ENCODE measurements at places on chromosomes 2 and 18. TPM values are rescaled to one million over a fixed set of nuclear protein-coding genes. Genes with fewer than 3 reads are reported as not detected.

DNA sequence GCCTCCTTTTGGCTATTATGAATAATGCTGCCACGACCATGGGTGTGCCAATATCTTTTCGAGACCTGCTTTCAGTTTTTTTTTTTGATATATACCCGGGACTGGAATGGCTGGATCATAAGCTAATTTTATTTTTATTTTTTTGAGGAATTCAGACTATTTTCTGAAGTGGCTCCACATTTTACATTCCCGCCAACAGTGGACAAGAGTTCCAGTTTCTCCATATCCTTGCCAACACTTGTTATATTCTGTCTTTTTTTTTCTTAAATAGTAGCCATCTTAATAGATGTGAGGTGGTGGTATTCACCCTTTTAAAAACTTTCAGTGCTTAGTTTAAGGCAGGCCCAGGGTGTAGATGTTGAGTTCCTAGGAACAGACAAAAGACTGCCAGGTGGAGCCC lies 11.8 kb downstream of the LPIN1 start:
- no peak overlapping the region for H3K4me3 ChIP-seq
- H3K27ac ChIP-seq: no peak overlapping the region

DNA sequence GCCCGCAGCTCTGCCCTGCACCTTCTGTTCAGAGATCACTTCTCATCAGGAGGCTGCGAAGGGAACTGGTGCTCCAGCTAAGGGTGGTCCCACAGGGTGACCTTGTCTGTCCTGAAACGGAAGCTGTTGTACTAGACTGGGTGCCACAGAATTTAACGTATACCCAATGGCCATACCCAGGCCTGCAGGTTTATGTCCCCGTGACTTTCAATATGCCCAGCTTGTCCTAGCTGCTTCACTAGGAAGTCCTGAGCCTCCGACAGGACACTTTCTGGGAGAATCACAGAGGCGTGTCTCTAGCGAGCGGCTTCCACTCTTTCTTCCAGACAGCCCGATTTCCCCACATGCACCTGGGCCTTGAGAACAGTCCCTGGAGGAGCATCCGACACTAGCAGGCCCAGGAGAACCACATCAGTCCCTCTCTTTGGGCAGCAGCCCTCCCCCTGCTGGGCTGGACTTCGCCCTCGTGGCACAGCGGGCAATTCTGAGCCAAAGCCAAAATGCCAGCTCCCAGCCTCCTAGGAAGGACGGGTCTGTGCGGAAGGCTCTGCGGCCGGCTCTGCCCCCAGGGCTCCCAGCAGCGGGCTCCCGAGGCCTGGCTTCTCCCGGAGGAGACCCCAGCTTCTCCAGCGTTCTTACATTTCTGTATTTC lies 91.9 kb upstream of the OTOS start:
- DNase-seq: no peak
- H3K36me3 ChIP-seq: no peaks in the 10 kb centered on the region
- no peaks in the 10 kb centered on the region for H3K27me3 ChIP-seq
- no peak overlapping the region for H3K27ac ChIP-seq
- peaks cover 7% of the 10 kb centered on the region for H3K4me1 ChIP-seq

- H3K4me3 ChIP-seq: no peak overlapping the region
- H3K27ac ChIP-seq: no peak overlapping the region
- no peaks in the 10 kb centered on the region for H3K4me1 ChIP-seq
- H3K36me3 ChIP-seq: no peaks in the 10 kb centered on the region
- no peak for DNase-seq
- H3K27me3 ChIP-seq: no peaks in the 10 kb centered on the region
Observed at GRCh38 chr2:189543367-189543766, 37.2 kb downstream of the SLC40A1 start.

DNA sequence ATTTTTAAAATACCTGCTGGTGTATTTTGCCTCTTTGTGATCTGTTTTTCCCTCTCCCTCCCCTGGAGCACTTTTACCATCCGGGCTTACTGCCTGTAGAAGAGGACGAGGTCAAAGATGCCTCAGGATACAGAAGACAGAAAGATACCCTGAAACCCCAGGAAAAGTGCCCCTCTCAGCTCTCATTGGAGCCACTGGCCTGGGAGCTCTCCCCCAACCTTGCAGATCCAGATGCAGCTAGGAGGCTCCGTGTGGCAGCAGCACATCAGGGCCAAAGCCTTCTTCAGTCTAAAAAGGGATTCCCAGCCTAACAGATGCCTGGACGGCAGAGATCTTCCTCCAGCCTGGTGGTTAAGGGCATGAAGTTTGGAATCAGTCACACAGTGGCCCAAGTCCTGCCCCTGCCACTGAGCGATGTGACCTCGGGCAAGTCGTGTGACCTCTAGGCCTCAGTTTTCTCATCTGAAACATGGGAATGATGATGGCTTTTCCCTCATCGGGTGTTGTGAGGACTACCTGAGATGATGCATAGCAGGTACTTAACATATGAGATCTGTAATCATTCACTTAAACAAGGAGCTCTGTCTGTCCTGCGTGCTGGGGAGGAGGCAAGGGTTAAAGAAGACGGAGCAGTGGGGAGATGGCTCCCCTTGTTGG lies 239.4 kb downstream of the DYSF start:
- no peaks in the 10 kb centered on the region for H3K27me3 ChIP-seq
- no peaks in the 10 kb centered on the region for H3K4me1 ChIP-seq
- no peak for DNase-seq

DNA sequence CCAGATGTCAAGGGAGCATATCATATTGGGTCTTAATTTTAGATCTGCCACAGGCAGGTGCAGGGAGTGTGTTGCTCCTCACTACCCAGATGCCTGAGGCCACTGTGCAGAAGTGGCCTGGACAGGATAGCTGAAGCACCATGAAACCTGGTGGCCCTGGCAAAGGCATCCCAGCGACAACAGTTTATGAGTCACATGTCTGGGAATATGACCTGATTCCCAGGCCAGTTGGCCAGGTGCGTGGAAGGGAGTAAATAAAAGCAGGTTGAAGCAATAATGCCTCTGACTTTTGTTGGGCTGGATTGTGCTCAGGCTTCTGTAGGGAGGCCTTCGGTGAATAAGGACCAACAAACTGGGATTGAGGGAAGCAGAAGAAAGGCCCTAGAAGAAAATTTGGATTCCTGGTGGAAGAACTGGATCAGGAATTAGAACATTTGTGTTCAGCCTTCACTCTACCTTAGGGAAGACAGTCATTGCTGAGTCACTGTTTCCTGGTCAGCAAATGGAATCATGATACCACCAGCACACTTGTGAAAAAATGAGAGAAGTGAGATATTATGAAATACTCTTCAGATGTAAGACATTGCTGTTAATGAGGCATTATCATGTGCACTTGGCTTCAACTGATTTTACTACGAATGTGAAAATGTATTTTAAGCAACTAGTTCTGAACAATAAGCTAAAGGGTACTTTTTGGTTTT lies 78.4 kb upstream of the ZNF516 start:
- DNase-seq: no peak
- no peaks in the 10 kb centered on the region for H3K36me3 ChIP-seq
- H3K4me1 ChIP-seq: no peaks in the 10 kb centered on the region
- H3K27me3 ChIP-seq: no peaks in the 10 kb centered on the region
- H3K27ac ChIP-seq: no peak overlapping the region

The PROM2 gene
- polyA plus RNA-seq: not detected

DNA sequence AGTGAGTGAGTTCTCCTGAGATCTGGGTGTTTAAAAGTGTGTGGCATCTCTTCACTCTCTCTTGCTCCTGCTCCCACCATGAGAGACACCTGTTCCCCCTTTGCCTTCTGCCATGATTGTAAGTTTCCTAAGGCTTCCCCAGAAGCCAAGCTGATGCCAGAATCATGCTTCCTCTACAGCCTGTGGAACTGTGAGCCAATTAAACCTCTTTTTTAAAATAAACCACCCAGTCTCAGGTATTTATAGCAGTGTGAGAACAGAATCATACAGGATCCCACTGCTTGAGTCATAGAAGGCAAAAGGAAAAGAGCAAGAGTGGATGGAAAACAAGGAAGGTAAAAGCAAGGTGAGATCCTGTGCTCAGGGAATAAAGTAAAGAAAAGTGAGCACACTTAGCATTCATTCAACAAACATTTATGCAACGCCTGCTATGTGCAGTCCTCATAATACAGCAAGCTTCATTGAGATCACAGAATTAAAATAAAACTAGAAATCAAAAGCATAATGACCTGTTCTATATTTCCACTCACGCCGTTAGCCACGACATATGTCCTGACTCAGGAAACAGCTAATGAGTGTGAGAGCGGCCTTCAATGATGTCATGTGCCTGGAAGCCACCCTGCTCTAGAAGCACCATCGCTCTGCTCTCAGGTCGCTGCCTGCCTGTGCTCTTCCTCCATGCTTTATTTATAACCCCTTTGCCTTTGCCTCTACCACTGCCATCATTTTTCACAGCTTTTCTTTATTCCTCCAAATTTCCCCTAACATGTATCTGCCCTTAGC lies 11.3 kb upstream of the COPS8 start:
- H3K4me3 ChIP-seq: no peak overlapping the region
- H3K27ac ChIP-seq: no peak overlapping the region
- no peaks in the 10 kb centered on the region for H3K4me1 ChIP-seq
- no peak for DNase-seq
- no peaks in the 10 kb centered on the region for H3K36me3 ChIP-seq

- H3K4me1 ChIP-seq: no peaks in the 10 kb centered on the region
- no peak for DNase-seq
- H3K27ac ChIP-seq: no peak overlapping the region
- H3K36me3 ChIP-seq: no peaks in the 10 kb centered on the region
- H3K4me3 ChIP-seq: no peak overlapping the region
Observed at GRCh38 chr2:171943869-171944268, 21.6 kb downstream of the HAT1 start.

DNA sequence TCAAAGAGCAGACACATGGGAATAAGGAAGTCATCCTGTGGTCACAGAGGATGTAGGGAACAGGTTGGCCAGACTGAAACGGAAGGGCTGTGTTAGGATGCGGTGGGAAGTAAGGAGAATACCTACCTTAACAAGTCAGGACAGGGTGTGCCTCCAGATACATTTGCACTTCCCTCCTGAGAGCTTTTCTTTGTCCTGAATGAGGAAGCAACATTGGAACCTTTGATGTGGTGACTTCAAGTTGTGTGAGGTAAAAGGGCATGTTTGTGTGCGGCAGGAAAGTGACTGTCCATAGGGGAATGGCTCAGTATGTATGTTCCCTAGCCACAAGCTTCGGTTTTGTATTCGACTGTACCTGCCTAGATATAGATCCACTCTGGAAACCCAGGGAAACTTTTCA lies 24.9 kb upstream of the LRRTM1 start:
- no peak overlapping the region for H3K4me3 ChIP-seq
- H3K36me3 ChIP-seq: no peaks in the 10 kb centered on the region
- no peaks in the 10 kb centered on the region for H3K4me1 ChIP-seq
- no peak overlapping the region for H3K27ac ChIP-seq
- no peaks in the 10 kb centered on the region for H3K27me3 ChIP-seq
- no peak for DNase-seq

The AMER3 gene
- polyA plus RNA-seq: not detected

DNA sequence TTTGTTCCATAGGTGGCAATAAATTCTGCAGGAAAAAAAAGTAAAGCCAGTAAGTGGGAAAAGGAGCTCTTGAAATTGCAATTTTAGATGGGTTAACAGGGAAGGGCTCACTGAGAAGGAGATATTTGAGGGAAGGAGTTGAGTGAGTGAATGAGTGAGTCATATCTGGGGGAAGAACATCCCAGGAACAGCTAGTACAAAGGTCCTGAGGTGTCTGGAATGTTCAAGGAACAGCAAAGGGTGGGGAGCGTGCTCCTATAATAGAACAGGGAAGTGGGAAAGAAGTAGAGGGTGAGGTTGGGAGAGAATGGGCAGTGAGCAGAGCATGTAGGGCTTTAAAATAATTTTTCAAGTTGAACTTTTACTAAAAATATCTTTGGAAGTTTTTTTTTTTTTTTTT lies 68.0 kb upstream of the PSME4 start:
- H3K4me3 ChIP-seq: no peak overlapping the region
- H3K4me1 ChIP-seq: peaks cover 8% of the 10 kb centered on the region
- H3K27me3 ChIP-seq: no peaks in the 10 kb centered on the region
- no peak for DNase-seq

DNA sequence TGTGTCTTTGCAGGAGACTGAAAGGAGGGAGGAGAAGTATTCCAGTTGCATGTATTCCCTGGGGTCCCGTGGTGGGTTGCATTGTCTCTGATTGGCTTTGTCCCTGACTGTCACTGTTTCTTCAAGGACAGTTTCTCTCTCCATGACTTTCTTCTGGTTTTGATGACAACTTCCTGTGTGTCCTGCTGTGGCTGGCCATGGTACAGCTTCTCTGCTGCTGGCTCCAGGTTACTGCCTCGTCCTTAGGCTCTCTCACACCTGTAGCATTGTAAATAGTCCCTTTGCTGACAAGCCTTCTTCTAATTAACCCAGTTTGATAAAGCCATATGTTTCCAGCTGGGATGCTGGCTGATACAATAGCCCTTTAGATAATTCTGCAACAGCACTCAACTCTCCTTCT lies 129.0 kb downstream of the LPIN1 start:
- no peaks in the 10 kb centered on the region for H3K27me3 ChIP-seq
- H3K36me3 ChIP-seq: no peaks in the 10 kb centered on the region
- no peak overlapping the region for H3K4me3 ChIP-seq
- H3K4me1 ChIP-seq: no peaks in the 10 kb centered on the region
- DNase-seq: no peak
- no peak overlapping the region for H3K27ac ChIP-seq

DNA sequence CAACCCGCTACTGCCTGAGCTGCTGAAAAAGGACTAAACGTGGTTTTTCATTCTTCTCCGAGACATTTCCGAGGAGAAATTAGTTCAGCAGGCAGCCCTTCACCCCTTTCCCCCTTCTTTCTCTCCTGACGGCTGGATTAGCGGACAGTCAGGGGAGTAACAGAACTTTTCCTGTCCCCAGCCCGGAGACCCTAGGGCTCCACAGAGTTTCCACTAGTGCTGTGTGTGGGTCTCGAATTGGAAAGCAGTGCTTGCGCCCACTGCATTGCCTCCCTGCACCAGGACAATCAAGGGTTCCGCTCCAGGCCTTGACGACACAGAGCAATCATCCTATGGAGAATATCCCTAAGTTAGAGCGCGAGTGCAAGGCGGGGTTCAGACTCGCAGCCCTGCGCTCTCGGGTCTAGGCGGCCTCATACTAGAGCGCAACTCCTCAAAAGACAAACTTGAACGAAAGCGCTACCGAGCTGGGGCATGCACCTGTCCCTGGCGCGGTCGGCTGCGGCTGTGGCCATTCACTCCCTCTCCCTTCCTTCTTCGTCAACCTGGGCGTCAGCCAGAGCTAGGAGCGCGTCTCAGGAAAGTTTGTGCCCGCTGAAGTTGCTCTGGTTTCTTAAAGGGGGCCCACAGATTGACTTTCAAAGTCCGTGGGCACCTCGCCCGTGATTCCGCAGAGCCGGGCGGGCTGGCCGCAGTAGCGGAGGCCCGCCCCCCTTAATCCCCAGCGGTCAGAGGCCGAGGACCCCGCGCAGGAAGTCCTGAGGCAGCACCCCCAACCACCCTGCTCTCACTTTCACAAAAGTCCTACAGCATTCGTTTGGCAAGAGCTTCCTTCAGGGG lies 801 bp downstream of the OSR1 start:
- no peaks in the 10 kb centered on the region for H3K36me3 ChIP-seq
- peaks cover 74% of the 10 kb centered on the region for H3K27me3 ChIP-seq
- H3K27ac ChIP-seq: no peak overlapping the region
- H3K4me3 ChIP-seq: no peak overlapping the region

DNA sequence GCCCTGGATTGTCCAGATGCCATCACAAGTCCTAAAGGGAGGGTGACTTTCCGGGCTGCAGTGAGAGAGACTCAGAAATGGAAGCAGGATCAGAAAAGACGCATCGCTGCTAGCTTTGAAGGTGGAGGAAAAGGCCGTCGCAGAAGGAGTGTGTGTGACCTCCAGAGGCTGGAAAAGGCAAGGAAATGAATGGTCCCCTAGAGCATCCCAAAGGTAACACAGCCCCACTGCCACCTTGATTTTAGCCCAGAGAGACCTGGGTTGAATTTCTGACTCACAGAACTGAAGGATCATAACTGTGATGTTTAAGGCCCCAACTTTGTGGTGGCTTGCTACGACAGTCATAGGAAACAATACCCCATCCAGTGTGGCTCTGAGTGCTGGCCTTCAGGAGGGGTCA lies 8.6 kb upstream of the NCK2 start:
- H3K4me3 ChIP-seq: no peak overlapping the region
- no peaks in the 10 kb centered on the region for H3K27me3 ChIP-seq
- H3K4me1 ChIP-seq: peaks cover 49% of the 10 kb centered on the region

The PTPN4 gene
- 161 TPM for polyA plus RNA-seq

All from CD8-positive, alpha-beta memory T cell (primary cell).